ENCODE measurements at places on chromosomes 4 and X.

GRCh38 chrX:48631376-48632090 lies 34.2 kb downstream of the WDR13 start:
- DNase-seq: peak; percentile 38

DNA sequence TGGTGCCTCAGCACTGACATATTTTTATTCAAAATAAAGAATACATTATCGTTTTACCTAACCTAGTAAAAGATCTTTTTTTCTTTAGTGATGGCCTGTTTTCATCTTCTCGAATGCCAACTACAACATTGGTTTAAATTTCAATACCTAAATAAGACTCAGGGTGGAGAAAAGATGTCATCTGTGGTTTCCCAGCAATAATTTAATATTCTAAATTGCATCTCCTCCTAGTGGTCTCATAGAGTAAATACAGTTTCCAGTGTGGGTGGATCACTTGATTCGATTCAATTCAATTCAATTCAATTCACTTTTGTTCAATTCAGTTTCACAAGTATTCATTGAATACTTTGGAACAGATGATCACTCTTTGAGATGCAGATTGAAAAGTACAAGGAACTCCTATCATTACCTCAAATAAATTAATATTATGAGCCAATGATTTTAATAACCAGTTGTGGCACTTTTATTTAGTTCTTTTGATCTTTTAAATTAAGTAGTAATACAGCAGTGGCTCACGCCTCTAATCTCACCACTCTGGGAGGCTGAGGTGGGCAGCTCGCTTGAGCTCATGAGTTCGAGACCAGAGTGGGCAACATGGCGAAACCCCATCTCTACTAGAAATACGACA lies 427.2 kb downstream of the FAT4 start:
- no peak for DNase-seq

DNA sequence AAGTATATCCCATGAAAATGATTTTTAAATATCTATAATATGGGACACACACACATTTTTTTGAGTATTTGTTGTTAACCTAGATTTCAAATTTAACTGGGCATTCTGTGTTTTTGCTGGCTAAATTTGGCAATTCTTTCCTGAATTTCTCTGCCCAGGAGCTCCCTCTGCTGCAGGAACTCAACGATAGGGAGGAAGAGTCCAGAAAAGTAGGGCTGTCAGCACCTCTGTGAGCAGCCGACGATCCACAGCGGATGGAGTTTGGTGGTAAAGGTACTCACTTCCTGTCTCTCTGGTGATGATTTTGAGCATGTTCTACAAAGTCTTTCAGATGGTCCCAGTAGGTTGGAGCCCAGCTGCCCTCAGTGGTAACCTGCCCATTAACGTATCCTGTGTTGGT lies 23.1 kb upstream of the TMEM184C start:
- DNase-seq: no peak

- DNase-seq: no peak
Measured at GRCh38 chrX:50707405-50707804, 106.6 kb downstream of the SHROOM4 start.

- DNase-seq: no peak
Measured at GRCh38 chr4:113742643-113743042, 18.9 kb downstream of the CAMK2D start.

GRCh38 chr4:22031423-22031822 lies 82.9 kb upstream of the KCNIP4 start:
- DNase-seq: no peak

GRCh38 chr4:84146300-84146959 lies 352.7 kb downstream of the NKX6-1 start:
- no peak for DNase-seq

DNA sequence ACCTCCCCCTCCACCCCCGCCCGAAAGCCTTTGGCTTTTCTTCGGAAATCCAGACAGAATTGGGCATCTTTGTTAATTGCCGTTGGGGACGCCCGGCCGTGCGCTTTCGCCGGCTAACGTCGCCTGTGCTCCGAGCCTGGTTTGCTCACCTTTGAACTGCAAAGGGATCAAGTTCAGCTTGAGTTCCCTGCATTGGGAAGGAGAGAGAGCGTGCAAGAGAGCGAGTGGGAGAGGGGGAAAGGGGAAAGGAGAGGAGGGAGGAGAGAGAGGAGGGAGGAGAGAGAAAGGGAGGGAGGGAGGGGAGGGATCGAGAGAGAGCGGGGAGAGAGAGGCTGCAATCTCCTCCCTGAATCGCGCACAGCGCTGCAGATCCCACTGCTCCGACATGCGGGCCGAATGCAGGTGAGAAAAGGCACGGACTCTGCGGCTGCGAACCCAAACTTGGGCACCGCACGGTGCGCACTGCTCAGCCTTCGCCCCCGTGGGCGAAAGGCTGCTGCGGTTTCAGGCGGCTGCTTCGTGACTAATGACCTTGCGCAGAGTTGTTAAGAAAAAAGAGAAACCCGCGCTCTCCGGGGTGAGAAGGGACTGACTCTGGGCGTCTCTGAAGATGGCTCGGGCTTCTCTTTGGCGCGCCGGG lies at the start of gene PCDH7:
Gene PCDH7, plus strand, starts transcription at position 349 of the 640 bp plus-strand sequence. CDS start 1,054 bp downstream, outside the sequence.
- peak; percentile 24 for DNase-seq

DNA sequence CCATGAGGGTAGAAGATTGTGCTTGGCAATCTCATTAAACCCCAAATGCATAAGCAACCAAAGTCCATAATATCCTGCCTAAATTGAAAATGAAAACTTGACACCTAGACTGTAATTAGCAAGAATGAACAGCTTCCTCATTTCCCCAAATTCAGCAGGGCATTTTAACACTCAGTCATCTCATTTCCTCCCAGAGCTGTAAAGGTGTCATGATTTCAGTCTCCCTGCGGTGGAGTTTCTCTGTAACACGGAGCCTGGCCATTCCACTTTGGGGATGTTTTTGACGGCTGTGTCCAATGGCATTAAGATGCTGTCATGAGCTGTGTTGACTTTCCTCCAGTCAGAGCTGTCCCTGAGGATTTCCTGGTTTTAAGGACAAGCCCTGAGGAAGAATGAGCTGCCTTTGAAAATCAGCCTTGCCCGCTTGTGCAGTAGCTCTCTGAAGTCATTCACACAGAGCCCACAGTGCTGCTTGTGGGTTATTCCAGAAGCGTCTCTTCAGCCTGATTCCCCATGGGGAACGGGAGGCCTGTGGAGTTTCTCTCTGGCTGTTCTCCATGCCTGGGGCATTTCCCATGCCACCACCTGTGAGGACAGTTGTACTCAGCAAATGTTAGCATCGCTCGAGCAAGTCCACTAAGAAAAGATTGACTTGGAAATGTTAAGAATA lies 187.0 kb downstream of the MID1 start:
- no peak for DNase-seq

DNA sequence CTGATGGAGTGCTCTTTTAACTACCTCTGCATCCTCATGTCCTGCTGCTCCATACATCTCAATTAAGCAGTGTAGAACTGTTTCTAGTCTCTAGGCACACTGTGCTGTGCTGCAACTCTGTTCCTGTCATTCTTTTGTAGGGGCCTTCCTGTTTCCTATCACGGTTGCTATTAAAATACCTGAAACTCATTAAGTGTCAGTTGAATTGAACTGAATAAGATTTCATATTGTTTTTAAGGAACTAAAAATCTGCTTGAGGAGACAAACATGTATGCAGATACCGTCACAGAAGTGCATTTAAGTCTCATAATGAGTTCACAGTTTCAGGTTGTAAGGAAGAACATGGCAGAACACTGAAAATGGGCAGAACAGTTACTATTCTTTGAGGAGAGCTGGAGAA lies 170.1 kb downstream of the LARP7 start:
- DNase-seq: no peak

DNA sequence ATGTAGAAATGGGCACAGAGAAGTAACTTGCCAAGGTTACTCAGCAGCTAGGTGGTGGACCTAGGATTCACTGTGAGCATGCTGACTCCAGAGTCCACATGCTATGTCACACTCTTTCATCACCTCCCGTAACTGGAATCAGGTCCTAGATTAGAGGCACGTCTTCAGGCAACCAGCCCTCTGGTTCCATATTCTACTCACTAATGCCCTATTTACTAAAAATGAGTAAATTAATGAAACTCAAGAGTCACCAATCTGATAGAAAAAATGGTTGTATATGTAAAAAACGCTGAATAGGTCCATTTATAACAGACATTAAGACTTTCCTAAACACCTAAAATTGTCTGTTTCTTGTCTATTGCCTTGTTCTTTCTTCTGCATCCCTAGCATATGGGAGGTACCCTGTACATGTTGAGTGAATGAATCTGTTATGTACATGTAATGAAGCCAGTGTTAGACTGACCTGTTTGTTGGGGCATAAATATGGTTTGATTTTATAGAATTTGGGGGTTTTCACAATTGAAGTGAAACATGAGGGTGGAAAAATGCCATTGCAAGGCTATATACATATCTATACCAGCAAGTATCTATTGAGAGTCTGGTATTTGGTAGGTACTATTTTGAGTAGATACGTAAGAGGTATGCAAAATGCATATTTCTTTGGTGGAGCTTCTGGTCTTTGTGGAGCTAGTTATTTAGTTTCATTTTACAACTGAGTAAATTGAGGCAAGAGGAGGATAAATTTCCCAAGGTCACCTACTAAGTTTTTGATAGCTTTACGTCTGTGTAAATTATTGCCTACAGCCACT lies 7.5 kb upstream of the RUFY3 start:
- DNase-seq: no peak

DNA sequence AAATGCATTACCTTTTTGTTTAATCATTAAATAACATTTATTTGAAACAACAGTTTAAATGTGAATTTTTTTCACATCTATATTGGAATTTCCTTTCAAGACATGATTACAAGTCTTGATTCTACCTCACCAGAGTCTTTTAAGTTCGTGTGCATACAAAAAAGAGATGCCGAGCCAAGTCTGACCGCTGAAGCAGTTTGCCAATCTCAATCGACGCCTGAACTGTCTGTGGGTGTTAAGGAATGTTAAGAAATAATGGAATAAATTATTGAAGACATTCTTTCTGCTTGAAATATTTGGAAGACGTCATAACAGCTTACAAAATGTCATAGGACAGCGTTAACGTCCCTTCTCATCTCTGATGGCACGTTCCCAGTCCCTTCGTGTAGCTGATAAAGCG lies 27.9 kb upstream of the TNIP3 start:
- DNase-seq: no peak
